ENCODE measurements at places on chromosomes 12 and 14.
A peak's percentile ranks its signal among the peaks of the same experiment; 100 is the strongest.

- no peak for ATAC-seq
Measured at GRCh38 chr14:50590464-50590863, 30.5 kb downstream of the ATL1 start.

GRCh38 chr14:23660290-23661226, 24.4 kb downstream of the DHRS2 start:
- ATAC-seq = peak; percentile 31

GRCh38 chr14:21192875-21193535, 37.1 kb upstream of the OR5AU1 start:
- no peak for ATAC-seq

GRCh38 chr12:44362947-44363346, 513.2 kb downstream of the NELL2 start:
- ATAC-seq = no peak

DNA sequence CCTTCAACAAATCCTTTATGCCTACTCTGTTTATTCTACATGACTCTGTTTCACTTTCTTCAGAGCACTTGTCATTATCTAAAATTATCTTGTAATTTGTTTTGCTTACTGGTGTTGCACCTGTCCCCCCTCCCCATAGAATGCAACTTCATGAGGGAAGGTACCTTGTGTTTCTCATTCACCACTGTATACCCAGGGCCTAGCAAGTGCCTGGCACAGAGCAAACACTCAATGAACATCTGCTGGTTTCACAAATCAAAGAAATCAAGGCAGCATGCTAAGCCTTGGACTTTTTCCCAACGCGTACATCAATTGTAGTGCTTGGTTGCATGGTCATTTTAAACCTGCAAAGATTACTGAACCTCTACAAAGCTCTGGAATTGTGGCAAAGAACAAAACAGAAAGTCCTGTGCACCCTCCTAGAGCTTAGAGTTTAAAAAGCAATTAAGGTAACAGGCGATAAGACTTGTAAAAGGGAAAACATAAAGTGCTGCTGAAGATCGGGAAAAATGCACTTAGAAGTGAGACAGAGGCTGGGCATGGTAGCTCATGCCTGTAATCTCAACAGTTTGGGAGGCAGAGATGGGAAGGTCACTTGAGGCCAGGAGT, 479.1 kb downstream of the MED13L start:
- ATAC-seq = no peak

DNA sequence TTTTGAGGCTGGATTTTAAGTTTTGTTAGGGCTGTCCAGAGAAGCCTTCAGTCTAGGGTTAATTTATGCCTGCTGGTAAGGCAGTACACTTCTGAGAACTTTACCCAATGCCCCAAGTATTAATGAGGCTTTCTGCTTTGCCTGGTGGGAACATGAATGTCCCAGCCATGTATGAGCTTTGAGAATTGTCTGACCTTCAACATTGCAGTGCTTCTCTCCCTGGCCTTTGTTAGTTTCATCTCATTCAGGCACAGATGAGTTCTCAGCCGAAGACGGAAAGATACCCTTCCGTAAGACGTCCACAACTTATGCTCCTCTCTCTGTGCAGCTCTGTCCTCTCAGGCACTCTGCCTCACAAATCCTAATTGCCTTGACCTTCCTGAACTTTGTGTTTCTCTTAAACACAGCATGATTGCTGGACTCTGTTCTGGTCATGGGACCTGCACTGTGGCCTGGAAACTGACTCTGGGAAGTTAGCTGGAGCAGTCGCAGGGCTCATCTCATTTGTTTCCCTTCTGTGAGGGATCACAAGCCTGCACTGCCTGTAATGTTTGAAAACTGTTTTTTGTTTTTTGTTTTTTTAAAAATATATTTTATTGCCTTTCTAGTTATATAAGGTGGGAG, 15.7 kb downstream of the CHPT1 start:
- no peak for ATAC-seq

Measured in stimulated activated memory B cell treated with anti-CD40 and anti-IgM and Interleukin-4, amounts not matched to agents 10 μg/mL and 1 μg/mL and 100 μg/mL, for 72 hours (primary cell).